ENCODE measurements at places on chromosomes 11 and 22. TPM values are rescaled to one million over a fixed set of nuclear protein-coding genes. Genes with fewer than 3 reads are reported as not detected.

DNA sequence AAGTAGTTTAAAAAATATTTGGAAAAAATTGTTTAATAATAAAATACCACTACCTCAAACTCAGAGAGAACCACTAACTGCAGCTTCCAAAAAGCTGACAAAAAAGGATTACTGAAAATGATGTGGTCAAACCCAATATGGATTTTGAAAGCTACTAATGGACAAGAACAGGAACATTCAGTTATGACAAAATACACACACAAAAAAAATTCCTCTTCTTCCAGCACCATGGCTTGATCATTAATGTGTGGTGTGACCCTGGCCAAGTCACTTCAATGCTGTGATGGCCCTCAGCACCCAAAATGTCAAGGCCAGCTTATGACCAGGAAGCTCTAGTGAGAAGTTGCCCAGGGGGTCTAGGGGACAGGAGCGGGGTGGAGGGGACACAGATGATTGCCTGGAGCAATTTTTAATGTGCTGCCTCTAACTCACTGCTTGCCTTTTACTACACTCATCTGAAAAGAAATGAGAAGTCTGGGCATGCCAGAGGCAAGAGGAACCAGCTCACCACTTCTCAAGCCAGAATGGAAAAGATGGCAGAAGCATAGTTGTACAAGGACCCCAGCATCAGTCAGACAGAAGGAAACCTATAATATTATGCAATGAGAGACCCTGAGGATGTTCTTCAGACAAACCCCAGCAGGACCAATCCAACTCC is 2.2 kb downstream of the SMCO4 start:
- DNase-seq: no peak

GRCh38 chr11:94550513-94550912 is 6.8 kb downstream of the FUT4 start:
- DNase-seq: no peak

- no peak for DNase-seq
These were observed 28.3 kb upstream of the WNT11 start for GRCh38 chr11:76234416-76235232.

DNA sequence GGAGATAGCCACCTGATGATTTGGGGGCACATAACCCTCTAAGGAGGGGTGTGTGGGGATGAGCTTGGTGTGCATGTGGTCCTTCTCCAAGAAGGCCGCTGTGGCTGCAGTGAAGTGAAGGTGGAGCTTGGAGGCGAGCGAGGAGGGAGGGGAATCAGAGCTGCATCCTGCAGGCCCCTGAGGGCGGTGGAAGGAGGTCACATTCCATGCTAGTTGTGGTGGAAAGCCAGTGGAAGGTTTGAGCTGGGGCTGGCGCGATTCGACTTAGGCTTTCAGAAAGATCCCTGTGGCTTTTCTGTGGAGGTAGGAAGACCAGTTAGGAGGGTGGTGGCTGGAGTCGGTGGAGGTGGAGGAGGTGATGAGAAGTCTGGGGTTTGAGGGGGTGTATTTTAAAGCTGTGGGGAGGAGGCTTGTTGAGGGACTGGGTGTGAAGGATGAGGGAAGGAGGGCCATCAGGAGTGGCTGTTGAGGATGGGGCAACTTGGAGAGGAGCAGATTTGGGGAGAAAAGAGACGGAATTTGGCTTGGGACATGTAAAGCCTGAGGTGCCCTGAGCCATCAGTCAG is 62.0 kb downstream of the TBC1D22A start:
- no peak for DNase-seq

- DNase-seq: no peak
These were observed 15.2 kb downstream of the PRPF19 start for GRCh38 chr11:60891103-60891741.

GRCh38 chr11:45918962-45919675 is 1.4 kb upstream of the PEX16 start:
- DNase-seq: no peak

GRCh38 chr22:47352920-47353700 is 590.7 kb downstream of the TBC1D22A start:
- no peak for DNase-seq

DNA sequence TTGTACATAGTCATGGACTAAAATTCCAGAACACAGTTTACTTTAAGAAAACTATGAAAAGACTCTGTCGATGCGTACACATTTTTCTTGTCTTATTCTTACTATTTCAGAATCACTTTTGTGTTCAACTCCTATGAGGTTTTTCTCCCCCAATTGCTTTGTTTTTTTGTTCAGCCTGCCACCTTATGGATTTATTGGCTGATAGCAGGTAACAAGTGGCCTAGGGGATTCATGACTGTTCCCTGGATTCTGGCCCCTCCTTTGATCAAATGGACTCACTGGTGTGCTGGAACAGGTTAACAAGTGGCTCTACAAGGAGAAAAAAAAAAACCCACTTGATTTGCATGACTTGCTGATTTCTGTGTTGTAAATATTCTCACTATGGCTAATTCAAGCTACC is 10.6 kb downstream of the MMP20 start:
- no peak for DNase-seq

DNA sequence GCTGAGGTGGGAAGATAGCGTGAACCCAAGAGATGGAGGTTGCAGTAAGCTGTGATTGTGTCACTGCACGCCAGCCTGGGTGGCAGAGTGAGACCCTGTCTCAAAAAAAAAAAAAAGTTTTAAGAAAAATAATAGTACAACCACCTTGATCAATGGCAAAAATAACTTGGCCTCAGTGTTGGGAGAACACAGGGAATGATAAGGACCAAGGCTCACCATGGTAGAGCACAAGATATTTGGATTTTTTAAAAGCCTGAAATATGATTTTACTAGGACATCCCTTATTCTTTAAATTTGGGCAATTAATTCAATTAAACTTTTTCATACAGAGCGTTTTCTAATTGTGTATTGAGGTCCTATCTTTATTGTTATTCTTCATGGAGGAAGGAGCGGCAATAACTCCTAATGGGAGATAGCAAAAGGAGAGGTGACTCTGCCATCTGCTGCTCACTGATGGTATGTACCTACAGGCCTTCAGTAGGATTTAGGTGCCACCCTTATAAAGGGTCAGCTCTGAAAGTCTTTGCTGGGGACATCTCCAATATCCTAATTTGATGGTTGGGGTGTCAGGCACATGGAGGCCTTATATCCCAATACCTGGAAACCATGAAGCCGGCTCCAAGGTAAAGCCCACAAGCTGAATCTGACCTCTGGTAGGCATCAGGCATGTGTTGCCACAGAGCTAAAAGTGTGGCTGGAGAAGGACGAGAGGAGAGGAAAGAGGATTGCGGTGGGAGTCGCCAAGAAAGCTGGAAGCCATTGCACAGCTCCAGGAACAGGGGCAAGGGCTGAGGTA is 21.9 kb upstream of the POLD3 start:
- peak; percentile 41 for DNase-seq

- DNase-seq: no peak
These were observed 184.7 kb downstream of the MIAT start for GRCh38 chr22:26842103-26842502.

GRCh38 chr22:38735126-38735464 is 20.7 kb downstream of the SUN2 start:
- no peak for DNase-seq

DNA sequence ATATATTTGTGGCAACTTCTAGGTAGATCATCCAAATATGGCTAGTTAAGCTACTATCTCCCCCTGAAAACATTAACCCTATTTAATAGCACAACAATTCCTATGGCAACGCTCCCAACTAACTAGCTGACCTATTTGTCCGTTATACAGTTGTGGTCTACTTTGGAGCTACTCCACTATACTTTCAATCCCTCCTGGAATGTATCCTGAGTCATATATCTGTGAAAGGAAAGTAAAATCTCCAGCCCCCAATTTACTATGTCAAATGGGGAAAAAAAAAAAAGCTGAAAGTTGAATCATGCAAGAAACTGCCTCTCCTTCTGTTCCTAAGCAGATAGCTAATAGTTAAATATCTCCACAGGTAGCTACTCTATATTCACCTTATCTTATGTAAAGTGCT is 128.5 kb downstream of the CD44 start:
- no peak for DNase-seq

DNA sequence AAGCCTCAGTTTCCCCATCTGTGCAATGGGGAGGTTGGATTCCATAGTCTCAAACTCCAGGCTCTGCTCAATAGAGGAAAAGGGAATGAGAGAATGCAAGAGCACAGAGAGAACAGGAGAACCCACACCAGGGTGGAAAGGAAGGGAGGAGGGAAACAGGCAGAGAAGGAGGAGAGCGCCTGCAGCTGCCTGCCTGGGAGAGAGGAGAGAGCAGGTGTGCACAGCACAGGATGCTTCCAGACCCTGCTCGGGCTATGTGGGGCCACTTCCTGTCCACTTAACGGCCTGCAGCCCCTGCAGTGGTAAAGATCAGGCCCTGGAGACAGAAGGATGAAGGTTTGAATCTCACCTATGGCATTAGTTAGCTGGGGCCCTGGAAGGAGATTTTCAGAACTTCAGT is 12.3 kb downstream of the LRRC32 start:
- no peak for DNase-seq

GRCh38 chr11:76649011-76649410 is 21.5 kb downstream of the LRRC32 start:
- DNase-seq: no peak

GRCh38 chr11:116255321-116255953 is 517.4 kb downstream of the BUD13 start:
- no peak for DNase-seq

The FAM180B gene
- 0.09 TPM for polyA plus RNA-seq

The CASP1 gene
- 40.4 TPM for polyA plus RNA-seq

The RIMBP3C gene
- polyA plus RNA-seq: 0.34 TPM

The ARHGEF17 gene
- polyA plus RNA-seq: 8.9 TPM

The KRTAP5-1 gene
- not detected for polyA plus RNA-seq

The ZNF70 gene
- 1.7 TPM for polyA plus RNA-seq

The RIMBP3B gene
- polyA plus RNA-seq: 0.68 TPM

The GLB1L2 gene
- polyA plus RNA-seq: 0.46 TPM

The MUC5AC gene
- polyA plus RNA-seq: 0.02 TPM

The TMEM25 gene
- polyA plus RNA-seq: 11.0 TPM

The MEI1 gene
- polyA plus RNA-seq: 14.7 TPM

All from thymus (tissue), 14 donors.